ENCODE measurements at places on chromosomes 4 and X. TPM values are rescaled to one million over a fixed set of nuclear protein-coding genes. Genes with fewer than 3 reads are reported as not detected.

The ARSJ gene
- 40.9 TPM for total RNA-seq

The ADH1C gene
- total RNA-seq = 0.44 TPM

The SPACA5 gene
- not detected for total RNA-seq

The SERTM2 gene
- 1.9 TPM for total RNA-seq

The GAGE12H gene
- not detected for total RNA-seq

The FREM3 gene
- total RNA-seq = not detected

The EGF gene
- 1.3 TPM for total RNA-seq

The CFAP97 gene
- total RNA-seq = 44.3 TPM

The CPZ gene
- total RNA-seq = 0.66 TPM

The PRR32 gene
- not detected for total RNA-seq

The IL2RG gene
- total RNA-seq = not detected

The SLC49A3 gene
- total RNA-seq = 1.00 TPM

The ZFP92 gene
- total RNA-seq = 0.50 TPM

The ERAS gene
- not detected for total RNA-seq

The CT47A7 gene
- not detected for total RNA-seq

The NXF2 gene
- total RNA-seq = not detected
